ENCODE measurements at places on chromosomes 7 and 10.

GRCh38 chr10:116271593-116272439, 1.2 kb downstream of the GFRA1 start:
- no peak for DNase-seq

GRCh38 chr7:47574482-47575329, 7.2 kb downstream of the TNS3 start:
- DNase-seq, result no peak

- no peak for DNase-seq
These were observed 586.8 kb downstream of the SORCS1 start for GRCh38 chr10:106577756-106578155.

- no peak for DNase-seq
These were observed 172.2 kb downstream of the HERPUD2 start for GRCh38 chr7:35522697-35523096.

- no peak for DNase-seq
These were observed 94.6 kb downstream of the DNAJB6 start for GRCh38 chr7:157431173-157431950.

GRCh38 chr7:92504563-92504962, 23.8 kb downstream of the PEX1 start:
- DNase-seq, result no peak

DNA sequence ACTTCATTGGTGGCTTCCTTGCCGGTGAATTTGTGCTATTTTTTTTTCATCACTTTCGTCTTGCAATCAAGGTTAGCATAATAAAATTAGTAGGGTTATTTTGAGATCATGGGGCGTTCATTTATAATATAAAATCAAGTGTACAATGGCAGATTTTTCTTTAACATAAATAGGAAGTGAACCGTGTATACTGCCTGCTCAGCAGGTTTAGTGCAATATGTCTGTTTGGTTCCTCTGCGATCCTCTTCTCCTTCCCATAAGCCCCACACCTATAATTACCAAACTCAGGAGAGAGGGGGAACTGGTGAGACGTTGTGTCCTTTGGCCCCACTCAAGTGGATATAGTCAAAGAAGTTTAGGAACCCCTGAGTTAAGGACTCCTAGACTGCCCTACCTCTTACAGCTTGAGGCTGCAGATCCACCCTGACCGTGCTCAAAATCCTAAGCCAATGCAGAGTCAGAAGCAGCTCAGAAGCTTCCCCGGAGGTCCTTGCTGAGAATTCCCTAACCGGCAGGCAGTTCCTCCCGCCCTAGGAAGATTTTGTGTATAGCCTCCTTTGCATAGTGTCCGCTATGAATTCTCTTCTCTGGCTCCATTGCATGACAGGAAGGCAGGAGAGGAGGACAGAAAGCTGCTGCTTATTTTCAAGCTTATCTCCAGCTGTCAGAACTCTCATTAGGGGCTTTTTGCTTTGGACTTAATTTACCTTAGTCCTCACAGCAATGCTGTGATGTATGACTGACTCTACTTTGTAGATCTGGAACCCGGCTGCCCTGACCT, 41.5 kb downstream of the PYROXD2 start:
- no peak for DNase-seq

GRCh38 chr10:80131499-80131901, 1.0 kb upstream of the PLAC9 start:
- DNase-seq, result no peak

DNA sequence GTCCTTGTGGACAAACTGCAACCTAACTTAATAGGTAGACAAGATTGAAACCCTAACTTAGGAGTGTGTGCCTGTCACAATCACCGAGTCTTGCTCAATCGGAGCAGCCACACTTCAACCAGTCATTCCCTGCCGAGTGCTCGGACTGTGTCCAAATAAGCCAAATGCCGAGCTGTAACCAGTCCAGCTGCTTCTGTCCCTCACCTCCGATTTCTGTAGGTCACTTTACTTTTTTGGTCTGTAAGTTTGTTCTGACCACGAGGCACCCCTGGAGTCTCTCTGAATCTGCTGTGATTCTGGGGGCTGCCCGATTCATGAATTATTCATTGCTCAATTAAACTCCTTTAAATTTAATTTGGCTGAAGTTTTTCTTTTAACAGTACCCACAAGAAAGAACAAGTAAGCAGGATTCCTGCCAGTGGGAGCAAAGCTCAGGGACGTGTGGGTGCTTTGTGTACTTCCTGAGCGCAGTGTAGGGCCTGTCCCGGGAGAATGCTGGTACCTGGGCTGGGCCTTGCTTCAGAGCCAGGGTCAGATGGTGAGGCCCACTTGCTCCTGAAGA, 140.1 kb downstream of the ACTR3B start:
- DNase-seq, result peak; percentile 57

GRCh38 chr10:70586348-70586930, 16.1 kb downstream of the PRF1 start:
- no peak for DNase-seq

- DNase-seq, result no peak
These were observed at the start of gene GTF2I for GRCh38 chr7:74657692-74658177. Gene GTF2I (plus strand): TSS chr7:74657718. CDS start chr7:74689129, 31,411 bp downstream.

DNA sequence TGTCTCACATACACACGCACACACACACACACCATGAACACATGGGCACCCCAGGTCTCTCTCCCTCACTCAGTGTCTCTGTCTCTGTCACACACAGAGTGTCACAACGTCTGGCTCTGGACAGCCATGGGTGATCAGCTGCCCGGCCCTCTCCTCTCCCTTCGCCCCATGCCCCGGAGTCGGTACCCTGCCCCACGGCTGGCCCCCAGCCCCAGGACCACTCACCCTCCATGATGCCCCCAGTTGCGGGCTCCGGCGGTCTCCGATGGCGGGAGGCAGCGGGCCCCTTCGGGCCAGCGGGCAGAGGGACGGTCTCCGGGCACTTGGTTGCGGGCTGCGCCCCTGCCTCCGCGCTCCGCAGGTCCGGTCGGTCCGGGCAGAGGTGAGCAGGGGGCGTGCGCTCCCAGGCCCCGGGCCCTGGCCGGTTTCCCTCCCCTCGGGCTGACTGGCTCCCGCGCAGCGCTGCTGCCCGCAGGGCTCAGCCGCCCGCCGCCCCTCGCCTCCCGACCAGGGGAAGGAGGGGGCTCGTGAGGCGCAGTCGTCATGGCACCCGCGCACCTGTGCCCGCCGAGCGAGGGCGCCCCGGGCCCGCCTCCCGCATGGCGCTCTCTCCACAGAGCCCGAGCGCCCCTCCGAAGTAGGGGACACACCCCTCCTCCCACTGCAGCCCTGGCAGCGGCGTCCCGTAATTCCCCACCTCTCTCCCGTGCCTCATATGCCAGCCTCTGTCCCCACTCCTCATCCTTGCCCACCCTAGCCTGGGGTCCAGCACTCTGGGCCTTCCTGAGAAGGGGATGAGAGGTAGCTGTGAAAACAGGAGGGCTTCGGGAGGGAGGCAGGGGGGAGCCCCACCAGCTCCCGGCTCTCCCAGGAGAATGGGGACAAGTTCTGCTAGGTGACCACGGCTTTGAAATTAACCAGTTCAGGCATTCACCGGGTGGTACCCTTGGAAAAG, at the start of gene NPFFR1:
Gene NPFFR1, minus strand, starts transcription at position 560 of the 955 bp plus-strand sequence. Its CDS starts 328 bp downstream, at position 232.
- DNase-seq, result no peak

- no peak for DNase-seq
These were observed 23.5 kb upstream of the UCMA start for GRCh38 chr10:13257621-13258140.

DNA sequence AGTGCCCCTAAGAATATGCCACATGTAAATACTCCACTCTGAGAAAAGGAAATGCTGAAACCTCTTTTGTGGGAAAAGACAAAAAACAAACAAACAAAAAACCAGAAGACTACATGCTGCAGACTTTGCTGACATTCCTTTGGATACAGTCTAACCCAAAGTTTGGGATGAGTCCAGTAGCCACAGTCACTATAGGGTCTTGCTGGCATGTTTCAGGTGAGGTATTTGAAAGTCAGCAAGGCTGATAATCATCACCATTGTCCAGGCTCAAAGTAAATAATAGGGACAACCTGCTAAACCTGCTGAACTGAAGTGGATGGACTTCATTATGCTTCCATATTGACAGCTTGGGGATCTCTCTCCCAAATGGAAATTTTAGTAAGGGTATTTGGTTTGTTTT, 1087.0 kb upstream of the LRRTM3 start:
- peak; percentile 91 for DNase-seq

GRCh38 chr7:155568842-155569494, 22.6 kb upstream of the CNPY1 start:
- no peak for DNase-seq

DNA sequence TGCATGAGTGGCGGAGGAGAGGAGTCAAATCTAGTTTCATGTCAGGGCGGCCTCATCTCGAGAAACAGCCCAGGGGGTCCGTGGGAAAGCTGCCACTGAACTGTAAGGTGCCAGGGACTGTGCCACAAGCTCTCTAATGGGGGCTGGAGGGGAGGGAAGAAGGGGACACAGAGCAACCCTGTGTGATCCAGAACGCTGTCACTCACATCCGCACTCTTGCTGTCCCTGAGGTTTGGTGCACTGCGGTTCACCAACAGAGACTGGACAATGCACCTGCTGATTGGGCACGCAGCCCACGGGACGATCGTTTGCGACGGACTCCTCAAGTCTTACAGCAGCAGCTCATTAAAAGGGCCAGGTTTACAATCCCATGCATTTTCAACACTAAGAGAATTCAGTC, 47.7 kb downstream of the AMZ1 start:
- DNase-seq, result no peak

GRCh38 chr7:831596-832166, 595 bp upstream of the SUN1 start:
- DNase-seq, result peak; percentile 45

DNA sequence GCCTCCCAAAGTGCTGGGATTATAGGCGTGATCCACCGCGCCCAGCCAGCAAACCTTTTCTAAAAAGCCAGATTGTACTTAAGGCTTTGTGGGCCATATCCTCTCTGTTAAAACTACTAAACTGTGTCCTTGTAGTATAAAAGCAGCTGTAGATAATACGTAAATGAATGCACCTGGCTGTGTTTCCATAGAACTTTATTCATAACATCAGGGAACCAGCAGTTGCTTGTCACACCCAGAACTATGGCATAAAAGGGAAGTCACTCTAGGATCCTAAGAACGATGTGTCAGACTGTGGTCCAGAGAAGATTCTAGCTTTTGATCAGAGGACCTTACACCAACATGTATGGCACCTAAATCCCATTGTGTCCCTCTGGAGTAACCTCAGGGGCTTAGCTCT, 63.0 kb downstream of the DENND2A start:
- no peak for DNase-seq

DNA sequence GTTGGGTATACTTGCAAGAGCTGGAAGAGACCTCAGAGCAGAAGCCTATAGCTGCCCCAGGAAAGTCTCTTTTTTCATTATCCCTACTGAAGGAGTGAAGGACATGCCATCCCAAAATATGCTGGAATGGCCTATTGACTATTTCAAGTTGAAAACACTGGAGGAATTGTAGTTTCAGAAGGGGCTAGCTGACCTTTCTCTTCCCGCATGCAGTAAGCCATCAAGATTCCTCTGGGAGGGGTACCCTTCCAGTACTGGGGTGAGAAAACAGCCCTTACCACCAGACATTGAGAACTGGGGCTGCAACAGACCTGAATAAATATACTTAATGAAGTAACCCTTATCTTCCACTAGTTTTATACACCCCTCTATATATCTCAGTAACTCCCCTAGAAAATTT, 41.7 kb downstream of the CHCHD3 start:
- DNase-seq, result no peak

DNA sequence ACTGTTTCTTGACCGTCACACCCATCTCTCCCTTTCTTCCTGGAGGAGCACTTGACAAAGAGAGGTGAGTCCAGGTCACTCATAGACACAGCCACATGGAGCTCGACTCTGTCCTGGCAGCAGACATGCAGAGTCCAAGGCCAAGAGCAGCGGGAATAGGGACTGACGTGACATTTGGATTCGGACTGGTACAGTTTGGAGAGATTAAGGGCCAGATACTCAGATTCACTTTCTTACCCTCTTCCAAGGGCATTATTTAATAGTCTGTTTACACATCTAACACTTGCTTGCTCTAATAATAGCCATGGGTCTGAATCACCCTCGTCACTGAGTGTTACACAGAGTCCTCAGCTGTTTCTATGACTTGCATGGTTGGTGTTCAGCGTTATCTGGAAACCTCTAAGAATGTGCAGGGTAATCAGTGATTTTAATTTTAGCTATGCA, 39.2 kb upstream of the OTUD1 start:
- DNase-seq, result no peak

DNA sequence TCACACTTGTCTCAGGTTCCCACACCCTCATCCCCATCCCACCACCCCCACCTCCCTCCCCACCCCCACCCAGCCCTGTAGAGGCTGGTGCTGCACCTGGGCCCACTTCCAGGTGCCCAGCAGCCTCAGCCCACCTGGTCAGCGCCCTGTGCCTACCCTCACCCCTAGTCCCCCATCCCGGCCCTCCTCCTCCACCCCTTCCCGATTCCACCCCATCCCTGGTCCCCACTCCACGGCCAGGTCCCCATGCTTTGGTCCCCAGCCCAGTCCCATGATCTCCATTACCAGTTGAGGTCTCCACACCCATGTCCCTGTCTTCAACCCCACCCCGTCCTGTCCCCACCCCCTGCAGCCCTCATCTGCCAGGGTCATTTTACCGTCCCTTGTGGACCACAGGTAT, 24.6 kb upstream of the CNPY1 start:
- DNase-seq, result no peak

DNA sequence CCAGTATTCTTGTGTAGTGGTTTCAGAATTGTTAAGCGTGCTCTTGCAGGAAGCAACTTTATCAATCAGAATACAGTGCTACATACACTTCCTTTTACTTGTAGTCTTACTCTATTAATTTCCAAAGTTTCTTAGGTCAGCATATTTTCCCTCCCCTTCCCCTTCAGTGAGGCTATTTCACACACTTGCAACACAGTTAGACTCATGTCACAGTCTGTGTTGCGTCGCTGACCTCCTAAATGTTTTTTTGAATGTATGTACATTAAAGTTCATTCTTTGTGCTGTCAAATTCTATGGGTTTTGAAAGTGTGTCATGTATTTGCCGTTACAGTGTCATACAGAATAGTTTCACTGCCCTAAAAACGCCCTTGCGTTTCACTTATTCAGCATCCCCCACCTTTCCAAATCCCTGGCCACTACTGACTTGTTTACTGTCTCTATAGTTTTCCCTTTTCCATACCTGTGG, 5.4 kb upstream of the HKDC1 start:
- no peak for DNase-seq

DNA sequence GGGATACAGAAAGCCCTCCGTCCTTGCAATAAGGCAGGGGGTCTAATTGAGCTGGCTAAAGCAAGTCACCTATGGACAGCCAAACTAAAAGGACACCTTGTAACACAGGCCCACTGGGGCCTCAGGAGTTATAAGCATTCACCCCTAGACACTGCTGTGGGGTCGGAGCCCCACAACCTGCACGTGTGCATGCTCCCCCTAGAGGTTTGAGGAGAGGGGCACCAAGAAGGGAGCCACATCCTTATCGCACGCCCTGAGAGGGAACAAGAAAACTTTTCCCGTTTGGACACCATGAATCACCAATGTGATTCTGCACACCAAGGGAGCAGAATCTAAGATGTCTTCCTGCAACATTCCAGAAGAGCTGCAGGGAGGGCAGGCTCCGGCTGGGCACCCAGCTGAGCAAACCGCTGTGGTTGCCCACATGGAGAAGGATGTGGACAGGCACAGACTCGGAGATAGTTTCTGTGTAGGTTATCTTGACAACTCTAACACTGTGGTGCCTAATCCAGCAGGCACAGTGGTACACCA, 17.7 kb upstream of the TARP start:
- DNase-seq, result no peak

DNA sequence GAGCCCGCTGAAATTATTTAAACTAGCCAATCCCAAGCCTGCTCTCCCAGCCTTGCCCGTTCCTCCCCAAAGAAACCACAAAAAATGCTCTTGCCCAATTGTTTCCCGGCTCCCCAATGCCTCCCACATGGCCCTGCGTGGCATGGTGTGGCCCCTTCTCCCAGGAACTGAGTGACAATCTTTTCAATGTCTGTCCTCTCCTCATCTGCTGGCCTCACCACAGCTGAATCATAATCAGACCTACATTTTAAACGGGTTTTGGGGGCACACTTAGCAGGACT, 201.5 kb downstream of the PRPF18 start:
- DNase-seq, result no peak
